Islet precursor cell (in vitro differentiated cells): ENCODE measurements at places on chromosomes 6 and 20.

- DNase-seq = peak; percentile 57
These were observed 181.6 kb upstream of the ECI2 start for GRCh38 chr6:4316867-4317400.

DNA sequence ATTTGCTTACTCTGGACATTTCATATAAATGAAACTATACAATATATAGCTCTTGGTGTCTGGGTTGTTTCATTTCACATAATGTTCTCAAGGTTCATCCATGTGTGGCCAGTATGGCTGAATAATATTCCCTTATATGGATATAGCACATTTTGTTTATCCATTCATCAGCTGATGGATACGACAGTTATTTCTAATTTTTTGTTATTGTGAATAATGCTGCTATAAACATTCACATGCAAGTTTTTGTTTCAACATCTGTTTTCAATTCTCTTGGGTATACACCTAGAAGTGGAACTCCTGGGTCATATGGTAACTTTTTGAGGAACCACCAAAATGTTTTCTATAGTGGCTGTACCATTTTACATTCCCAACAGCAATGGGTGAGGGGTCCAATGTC lies 101.1 kb downstream of the CDK19 start:
- DNase-seq = no peak

- DNase-seq = no peak
These were observed 26.0 kb downstream of the PTPRK start for GRCh38 chr6:128494440-128494839.

- DNase-seq = no peak
These were observed 37.6 kb upstream of the L3MBTL3 start for GRCh38 chr6:129980821-129981220.

DNA sequence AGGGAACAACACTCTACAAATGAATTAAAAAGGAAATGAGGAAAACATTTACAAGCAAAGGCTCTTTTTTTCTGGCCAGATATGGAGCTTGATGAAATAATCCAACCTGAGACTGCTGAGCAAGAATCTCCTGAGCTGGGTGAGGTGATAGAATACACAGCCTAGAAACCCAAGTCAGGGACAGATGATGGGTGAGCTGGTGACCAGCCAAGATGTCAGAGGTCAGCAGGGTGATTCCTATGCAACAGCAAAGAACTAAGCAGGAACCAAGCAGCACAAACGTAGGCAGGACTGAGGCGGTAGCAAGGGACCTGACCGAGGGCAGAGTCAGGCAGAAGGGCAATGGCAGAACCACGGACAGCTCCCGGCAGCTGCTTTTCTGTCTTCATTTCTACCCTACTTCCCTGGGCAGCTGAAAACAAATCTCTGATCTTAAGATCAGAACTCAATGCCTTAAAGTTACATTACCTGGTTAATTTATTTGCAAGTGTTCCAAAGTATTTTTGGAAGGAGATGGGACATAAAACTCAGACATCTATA lies 75.1 kb downstream of the CDC40 start:
- DNase-seq = peak; percentile 81

GRCh38 chr20:32006841-32007786 lies 3.1 kb upstream of the CCM2L start:
- DNase-seq = no peak

DNA sequence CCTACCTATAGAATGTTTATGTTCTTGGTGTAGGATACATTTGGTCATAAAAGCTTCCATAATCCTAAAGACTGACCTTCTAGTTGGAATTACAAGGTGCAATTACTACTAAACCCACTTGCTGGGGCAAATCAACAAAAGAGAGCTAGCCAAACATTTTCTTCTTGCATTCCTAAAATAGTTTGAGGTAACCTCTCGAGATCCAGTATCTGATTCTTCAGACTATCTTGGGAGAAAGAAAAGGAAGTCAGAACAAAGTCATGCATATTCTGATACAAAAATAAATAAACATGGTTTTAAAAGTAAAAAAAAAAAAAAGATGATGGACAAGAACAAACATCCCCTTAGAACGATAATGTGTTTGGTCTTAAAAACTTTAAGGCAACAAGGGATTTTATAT lies 294.2 kb upstream of the RSPO3 start:
- DNase-seq = no peak

DNA sequence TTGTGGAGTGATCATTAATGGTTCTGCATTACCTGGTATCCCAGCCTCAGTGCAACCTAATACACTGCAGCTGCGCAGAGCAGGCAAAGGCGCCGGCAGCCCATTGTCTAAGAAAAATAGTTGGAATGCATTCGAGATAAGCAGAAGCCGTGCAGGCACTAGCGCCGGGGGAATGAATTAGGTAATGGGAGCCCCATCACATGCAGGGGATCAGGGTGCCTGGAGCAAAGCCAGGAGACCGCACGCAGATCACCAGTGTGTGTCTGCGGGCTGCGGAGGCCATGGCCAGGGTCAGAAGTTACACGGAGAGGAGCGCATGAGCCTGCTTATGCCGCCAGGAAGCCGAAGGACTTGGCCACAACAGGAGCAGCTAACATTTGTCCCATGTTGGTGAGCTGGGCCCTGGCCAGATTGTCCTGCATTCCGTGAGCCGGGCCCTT lies 156.8 kb downstream of the DLL1 start:
- DNase-seq = peak; percentile 31

- no peak for DNase-seq
These were observed 13.9 kb downstream of the MYB start for GRCh38 chr6:135195041-135195440.

DNA sequence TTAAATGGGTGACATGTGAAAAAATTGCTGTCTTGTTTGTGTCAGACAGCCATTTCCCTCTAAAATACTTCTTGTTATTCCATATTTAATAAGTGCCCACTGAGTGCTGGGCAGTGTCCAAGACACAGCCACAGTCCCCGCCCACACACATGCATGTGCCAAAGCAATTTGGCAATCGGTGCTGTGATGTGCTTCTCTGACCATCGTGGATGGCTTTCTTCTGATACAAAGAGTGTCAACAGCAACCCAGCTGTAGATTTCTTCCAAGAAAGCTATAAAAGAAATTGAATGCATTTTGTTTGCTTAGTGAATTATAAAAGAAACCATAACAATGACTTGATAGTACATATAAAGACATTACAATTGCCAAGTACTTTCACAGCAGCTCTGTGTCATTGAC lies 140.5 kb upstream of the ATXN1 start:
- no peak for DNase-seq

- DNase-seq = no peak
These were observed 312.8 kb upstream of the SULF2 start for GRCh38 chr20:48098099-48098498.

DNA sequence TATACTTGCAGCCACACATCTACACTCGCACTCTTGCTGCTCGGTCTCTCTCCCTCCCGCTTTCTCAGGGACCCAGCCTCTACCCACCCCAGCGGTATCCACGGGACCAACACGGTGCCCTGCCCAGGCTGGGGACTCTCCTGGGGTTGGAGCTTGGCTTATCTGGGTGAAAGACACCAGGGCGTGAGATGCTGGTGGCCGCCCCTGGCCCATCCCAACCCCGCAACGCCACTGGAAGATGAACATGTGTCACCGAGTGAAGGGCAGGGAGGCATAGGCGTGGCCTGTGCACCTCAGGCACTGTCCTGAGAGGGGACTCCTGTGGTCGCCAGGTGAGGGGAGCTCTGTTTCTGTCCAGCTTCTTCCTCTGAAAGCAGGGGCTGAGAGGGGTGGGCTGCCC lies 47.4 kb downstream of the NINL start:
- no peak for DNase-seq

- DNase-seq = peak; percentile 75
These were observed at the start of gene SERPINB6 for GRCh38 chr6:2971420-2972218. Gene SERPINB6 (minus strand): TSS chr6:2971567. CDS start chr6:2959332, 12,235 bp downstream.

- DNase-seq = no peak
These were observed 4.2 kb downstream of the NKX2-4 start for GRCh38 chr20:21393166-21393565.

- DNase-seq = no peak
These were observed 86.5 kb upstream of the FYN start for GRCh38 chr6:111959766-111960165.

DNA sequence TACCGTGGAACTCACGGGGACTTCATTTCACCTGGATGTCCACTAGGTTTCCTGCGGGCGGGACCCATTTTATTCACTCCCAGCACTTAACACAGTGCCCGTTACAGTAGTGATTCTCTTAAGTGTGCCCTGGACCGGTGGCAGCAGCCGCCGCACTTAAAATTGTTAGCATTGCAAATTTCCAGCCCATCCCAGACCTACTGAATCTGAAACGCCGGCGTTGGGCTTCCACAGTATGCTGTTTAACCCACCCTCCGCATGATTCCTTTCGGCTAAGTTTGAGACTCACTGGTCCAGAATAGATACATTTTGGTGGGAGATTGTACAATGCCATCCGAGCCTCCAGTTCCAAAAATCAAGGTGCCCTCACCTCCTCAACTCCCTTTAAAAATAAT lies 967 bp downstream of the SMPDL3A start:
- DNase-seq = no peak

DNA sequence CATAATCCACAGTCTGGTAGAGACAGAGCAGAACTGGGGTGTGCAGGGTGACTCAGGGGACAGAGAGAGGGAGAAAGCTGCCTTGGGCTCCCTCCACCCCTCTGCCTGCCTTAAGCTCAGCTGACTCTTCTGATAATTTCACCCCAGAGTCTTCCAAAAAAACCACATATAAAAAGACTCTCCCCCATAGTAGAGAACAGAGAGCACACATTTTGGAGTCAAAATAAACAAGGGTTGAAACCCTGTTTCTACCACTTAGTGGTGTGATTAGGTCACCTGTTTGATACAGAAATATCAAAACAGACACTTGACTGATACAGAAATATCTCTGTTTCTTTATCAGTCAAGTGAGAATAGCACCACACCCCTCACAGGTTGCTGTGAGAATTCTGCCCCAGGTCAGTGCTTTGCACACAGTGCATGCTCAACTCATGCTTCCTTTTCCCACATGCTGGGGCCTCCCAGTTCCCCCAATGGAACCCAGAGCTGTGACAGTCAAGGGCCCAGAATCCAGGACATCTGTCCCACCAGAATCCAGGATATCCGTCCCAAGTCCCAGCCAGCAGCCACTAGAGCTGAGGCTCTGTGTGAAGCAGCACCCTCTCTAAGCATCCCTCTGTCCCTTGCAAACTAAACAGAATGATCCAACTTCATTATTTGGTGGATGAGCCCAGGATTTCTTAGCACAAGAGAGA lies 1.2 kb downstream of the TREML2 start:
- no peak for DNase-seq

GRCh38 chr20:39347626-39348025 lies 385.5 kb downstream of the DHX35 start:
- DNase-seq = no peak

GRCh38 chr6:21999012-21999528 lies 297.8 kb downstream of the PRL start:
- DNase-seq = peak; percentile 67

DNA sequence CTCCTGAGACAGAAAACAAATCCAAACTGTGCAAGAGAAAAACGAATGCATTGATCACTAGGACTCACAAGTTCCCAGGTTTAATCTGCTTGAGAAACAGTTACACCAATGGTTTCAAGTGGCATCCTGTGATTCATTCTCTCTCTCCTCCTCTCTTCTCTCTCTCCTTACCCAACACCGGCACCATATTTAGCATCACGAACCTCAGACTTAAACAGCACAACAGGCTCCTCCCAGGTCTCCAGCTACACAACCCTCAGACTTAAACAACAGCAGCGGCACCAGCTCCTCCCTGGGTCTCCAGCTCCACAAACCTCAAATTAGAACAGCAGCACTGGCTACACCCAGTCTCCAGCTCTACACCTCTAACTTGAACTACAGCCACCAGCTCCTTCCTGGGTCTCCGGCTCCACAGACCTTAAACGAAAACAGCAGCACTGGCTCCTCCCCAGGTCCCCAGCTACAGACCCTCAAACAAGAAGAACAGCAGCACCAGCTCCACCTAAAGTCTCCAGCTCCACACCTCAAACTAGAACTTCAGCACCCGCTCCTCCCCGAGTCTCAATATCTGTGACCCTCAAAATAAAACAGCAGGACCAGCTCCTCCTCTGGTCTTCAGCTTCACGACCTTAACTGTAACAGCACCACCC lies 355.9 kb downstream of the PREX1 start:
- DNase-seq = no peak

- DNase-seq = no peak
These were observed 22.1 kb upstream of the ARHGAP18 start for GRCh38 chr6:129732034-129732433.

DNA sequence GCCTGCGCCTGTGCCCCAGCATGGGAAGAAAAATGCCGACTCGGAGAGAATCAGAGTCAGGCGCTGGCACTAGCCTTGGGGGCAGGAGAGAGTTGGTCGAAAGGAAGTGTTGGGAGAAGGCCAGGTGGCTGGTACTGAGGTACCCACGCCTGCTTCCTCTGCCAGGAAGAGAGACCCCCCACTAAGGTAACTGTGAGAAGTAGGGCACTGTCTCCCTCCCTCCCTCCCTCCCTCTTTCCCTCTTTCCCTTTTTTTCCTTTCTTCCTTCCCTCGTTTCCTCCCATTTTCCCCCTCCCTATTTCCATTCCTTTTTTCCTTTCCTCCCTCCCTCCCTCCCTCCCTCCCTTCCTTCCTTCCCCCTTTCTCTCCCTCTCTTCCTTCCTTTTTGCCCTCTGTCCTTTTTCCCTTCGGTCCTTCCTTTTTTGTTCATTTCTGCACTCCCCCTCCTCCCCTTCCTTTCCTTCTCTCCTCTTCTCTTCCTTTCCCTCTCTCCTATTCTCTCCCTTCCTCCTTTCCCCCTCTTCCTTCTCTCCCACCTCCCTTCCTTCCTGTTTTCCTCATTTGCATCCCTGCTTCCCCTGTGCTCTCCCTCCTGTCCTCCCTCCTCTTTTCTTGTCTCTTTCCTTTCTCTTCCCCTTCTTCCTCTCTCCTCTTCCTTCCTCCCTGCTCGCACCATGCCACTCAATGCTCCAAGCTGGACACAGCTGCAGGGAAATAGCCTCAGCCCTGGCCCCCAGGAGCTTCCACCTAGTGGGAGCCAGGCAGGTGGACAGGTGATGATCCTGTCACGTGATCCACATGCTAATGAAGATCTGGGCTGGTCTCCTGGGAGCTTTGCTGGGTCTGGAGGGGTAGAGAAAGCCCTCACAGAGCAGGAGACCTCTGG lies 148.0 kb downstream of the DHX35 start:
- DNase-seq = peak; percentile 64

GRCh38 chr6:138844192-138844591 lies 48.3 kb downstream of the ECT2L start:
- no peak for DNase-seq

DNA sequence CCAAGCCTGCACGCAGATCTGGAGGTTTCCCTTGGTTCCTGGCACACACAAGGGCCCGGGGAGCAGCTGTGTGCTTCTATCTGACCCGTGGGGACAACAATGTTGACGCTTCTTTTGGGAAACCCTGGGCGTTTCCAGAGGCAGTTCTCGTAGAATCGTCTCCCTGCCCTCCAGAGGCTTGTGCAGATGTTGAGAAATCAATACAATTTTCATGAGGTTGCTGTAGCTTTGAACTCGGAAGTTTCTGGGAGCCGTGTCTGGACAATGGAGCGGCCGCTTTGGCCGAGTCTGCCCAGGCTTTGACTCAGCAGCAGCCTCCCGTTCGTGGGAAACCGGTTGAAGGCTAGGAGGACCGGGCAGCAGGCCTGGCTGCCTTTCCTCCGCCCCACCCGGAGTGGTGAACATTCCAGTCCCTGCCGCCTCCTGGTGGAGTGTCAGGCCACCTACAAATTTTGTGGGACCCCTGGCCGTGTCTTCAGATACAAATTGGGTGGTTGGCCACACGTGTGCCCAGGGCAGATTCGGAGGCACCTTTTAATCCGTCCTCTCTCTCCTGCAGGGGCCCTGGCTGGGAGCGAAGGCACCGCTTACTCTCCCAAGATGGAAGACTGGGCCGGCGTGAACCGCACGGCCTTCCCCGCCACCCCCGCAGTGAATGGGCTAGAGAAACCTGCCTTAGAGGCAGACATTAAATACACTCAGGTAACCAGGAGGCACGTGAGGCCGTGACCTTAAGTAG lies 2.7 kb downstream of the PAX1 start:
- DNase-seq = peak; percentile 76
